CD4-positive, alpha-beta T cell (primary cell): ENCODE measurements at places on chromosomes 3 and 15. TPM values are rescaled to one million over a fixed set of nuclear protein-coding genes. Genes with fewer than 3 reads are reported as not detected.

DNA sequence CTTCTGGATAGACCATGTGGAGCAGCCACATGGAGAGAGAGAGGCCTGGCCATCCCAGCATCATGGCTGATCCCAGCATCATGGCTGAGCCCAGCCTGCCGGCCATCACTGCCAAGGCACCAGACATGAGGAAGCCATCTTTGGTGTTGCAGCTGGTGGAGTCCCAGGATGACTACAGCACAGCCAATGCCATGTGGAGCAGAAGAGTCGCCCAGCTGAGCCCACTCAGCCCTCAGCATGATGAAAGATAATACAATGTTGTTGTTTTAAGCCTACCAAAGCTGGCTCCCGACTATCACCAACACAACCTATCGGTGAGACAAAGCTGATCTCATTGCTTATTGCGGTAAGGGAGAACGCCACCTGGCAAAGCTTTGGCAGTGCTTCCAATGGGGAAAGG is 18.4 kb downstream of the HES1 start:
- no peak for DNase-seq

The PARL gene
- 40.0 TPM for total RNA-seq

DNA sequence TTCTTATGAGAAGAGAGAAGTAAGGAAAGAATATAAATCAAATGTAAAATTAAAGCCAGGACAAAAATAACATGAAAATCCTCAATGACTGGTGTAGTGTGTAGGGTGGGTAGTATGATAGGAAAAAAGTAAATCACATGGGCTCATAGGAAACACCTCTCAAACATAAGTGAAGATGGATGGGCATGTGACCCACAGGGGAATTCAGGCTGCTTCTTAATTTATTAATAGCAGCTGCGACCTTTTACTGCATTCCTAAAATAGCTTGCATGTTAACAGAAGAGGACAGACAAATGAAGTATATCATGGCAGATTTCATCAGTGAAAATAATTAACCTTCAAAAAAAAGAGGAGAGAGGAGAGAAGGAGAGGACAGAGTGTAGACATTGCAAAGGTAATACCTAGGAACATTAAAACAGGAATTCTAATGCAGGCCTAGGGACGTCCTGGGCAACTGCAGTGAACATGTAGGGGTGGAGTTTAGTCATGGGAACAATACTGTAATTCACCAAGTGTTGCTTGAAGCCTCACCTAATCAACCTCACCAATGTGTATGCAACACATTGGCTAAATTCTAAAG is 132.9 kb downstream of the KCNMB2 start:
- no peak for DNase-seq

The CCDC33 gene
- total RNA-seq = not detected

GRCh38 chr3:177499779-177500423 is 302.6 kb upstream of the TBL1XR1 start:
- DNase-seq = no peak

DNA sequence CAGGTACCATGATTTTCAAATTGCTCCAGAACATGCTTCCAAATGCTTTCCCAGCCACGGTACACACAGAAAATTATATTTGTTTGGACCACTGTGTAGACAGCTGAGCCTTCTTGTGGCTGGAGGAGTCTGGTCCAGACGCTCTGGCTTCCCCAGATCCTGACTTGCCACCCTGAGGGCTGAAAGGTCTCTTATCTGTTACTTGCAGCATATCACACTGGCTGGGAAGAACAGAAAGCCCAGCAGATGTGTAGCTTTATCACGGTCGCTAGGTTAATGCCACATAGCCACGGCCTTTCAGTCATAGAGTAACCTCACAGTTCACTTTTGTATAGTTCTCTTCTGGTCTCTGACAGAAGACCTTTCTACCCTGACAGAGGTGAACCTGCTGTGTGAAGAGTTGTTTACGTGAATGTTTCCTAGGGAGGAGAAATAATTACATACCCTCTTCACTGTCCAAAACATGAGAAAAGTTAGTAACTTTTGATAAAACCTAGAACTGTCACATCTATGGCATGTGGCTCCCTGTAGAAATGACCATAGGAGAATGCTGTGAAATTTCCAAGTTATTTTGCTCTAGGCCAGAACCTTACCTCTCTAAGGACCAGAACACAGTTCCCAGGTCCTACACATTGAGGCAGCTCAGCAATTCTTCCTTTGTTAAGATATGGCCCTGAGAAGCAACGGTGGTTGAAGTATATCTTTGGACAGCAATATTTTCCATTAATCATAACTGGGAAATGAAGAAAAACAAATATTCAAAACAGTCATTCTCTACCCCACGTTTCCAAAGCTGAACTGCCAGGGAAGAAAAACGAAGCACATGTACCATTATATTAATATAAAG is 15.8 kb upstream of the STIMATE start:
- no peak for DNase-seq

GRCh38 chr3:180646187-180646790 is 33.0 kb downstream of the CCDC39 start:
- no peak for DNase-seq

DNA sequence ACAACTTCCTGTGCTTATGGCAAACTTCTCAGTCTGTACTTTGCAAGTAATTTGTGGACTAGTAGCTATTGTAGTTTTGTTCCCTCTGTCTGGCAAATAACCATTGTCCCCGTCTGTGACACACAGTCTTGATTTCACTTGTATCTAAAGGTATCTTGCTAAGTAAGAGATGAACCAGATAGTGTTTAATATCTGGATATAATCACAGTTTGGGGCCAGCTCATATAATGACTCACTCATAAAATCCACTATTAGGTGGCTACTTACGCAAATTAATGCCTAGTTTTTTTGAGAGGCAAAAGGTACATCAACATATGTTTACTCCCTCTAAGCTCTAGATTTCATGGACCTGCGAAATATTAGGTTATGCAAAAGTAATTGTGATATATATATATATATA is 30.4 kb downstream of the VGLL3 start:
- DNase-seq = no peak

The FOXB1 gene
- total RNA-seq = 0.14 TPM

- no peak for DNase-seq
Observed at GRCh38 chr3:11554236-11554610, 89.5 kb downstream of the VGLL4 start.

DNA sequence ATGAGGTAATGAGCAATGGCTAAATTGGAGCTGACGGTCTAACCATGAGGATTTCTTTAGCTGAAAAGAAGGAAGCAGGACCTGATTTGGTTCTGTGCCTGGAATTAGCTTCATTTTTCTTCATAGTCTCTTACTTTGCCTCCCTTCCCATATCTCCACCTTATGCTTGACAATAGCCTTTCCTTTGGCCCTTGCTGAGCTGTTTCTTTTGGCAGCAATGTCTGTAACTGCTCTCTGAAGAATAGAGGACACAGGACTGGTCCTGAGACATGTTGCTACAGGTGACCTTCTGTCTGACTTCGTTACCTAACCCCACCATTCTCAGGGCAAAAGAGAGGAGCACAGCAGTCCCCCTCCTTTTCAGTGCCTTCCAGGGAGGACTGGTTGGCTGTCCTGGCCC is 122.4 kb downstream of the SSR3 start:
- DNase-seq = no peak

- DNase-seq = no peak
Observed at GRCh38 chr3:129632977-129633376, 26.5 kb upstream of the PLXND1 start.

The TMC3 gene
- not detected for total RNA-seq

- DNase-seq = no peak
Observed at GRCh38 chr15:78651930-78652615, 11.1 kb upstream of the CHRNB4 start.

The FEZF2 gene
- not detected for total RNA-seq

GRCh38 chr3:83514130-83514914 is 1444.5 kb upstream of the CADM2 start:
- no peak for DNase-seq

The CCDC71 gene
- total RNA-seq = 16.0 TPM

DNA sequence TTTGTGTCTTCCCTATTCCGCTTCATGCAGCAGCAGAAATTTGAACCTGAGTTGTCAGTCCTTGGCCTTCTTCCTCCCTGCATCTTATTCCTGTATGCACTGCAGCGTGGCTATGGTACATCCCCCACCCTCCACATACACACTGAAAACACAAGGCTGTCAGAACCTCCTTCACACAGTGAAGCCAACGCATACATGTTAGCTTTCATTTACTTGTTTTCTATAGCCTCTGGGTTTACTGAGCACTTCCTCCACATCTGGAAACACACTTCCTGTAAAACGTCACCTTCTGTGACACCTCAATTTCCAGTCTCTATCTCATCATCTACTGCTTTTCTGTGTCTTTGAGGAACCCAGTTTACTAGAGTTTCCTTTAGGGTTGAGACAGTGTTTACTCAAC is 47.0 kb downstream of the SUSD5 start:
- DNase-seq = no peak

The LACTB gene
- total RNA-seq = 6.9 TPM

GRCh38 chr3:61679026-61679425 is 117.7 kb downstream of the PTPRG start:
- DNase-seq = no peak

GRCh38 chr3:119913021-119913420 is 131.1 kb downstream of the NR1I2 start:
- no peak for DNase-seq

DNA sequence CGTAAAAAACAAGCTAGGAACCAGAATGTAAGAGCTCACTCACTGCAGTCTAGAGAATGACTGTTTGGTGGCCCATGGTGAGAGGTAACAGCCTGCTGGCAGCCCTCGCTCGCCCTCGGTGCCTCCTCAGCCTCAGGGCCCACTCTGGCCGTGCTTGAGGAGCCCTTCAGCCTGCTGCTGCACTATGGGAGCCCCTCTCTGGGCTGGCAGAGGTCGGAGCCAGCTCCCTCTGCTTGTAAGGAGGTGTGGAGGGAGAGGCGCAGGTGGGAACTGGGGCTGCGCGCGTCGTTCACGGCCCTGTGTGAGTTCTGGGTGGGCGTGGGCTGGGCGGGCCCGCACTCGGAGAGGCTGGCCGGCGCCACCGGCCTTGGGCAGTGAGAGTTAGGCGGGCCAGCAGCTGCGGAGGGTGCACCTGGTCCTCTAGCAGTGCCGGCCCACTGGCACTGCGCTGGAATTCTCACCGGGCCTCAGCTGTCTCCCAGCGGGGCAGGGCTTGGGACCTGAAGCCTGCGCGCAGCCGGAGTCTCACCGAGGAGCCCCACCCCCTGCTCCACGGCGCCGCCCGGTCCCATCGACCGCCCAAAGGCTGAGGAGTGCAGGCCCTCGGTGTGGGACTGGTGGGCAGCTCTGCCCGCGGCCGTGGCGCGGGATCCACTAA is 420.6 kb downstream of the RBMS3 start:
- DNase-seq = no peak

DNA sequence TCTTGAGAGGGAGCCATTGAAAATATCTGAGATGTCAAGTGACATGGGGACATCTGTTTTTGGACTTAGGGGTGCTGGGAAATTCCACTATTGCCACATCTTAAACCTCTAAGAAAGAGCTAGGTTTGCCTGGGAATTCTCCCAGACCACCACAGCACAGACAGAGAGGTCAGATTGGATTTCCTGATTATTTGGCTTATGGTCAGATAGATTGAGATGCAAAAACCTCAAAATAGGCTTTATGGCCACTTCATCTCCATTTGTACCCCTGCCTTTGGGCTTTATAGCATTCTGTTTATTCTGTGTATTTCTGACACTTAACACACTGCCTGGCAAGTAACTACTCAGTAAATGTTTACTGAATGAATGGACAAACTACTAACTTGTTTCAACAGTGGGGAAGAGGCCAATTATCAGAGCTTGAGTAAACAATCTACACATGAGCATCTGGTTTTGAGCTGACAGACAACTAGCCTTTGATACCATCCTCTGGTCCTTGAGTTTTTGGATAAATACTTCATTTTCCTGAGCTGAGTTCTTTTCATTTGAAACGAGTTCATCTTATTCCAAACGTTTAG is 81.8 kb downstream of the TP63 start:
- DNase-seq = no peak

The LTF gene
- not detected for total RNA-seq

DNA sequence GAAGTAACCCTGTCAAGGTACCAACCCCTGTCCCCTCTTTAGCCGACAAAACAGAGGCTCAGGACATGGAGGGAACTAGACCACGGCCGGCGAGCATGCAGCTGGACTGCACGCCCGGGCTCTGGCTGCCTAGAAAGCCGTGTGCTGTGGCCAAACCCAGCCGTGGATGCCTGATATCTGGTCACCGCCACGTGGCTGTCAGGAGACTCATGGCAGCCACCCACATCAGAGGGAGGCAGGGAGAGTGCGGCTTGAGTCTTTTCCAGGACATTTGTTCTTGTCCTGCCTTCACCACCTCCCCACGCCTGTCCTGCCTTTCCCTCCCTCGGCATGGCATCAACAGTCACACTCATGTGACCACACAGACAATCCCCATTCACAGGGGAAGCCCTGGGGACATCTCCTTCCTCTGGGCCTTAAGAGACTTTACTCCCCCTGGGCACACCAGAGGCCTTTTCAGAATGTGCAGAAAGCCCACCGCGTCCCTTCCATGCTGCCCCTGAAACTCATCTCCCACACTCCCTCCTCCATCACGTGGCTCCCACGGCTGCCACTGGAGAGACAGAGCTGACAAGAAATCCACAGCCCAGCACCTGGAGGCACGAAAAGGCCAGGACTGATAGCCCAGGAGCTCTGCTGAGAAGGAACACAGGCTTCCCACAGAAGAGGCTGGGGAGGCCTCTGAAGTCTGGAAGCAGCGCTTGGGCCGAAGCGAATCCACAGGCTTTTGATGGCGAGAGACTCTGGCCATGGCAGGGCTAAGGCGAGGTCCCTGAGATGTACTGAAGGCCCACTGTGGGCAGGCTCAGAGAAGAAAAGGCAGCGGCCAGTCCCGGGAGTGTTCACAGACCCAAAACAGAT is 71.2 kb upstream of the IQSEC1 start:
- no peak for DNase-seq

DNA sequence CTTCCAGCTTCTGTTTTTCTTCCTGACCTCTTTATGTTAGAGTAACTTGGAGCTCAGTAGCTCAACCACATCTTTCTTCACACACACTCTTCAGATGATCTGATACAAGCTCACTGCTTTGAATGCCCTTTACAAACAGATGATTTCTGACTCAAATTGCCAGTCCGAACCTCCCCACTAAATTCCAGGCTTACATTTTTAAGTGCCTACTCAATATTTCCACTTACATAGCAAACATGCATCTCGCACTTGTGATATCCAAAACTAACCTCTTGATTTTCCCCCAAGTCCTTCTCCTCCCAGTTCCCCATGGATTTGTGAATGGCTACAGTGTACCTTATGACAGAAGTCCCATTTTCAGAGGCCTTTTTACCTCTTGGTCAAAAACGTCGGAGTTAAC is 139.1 kb downstream of the GBE1 start:
- no peak for DNase-seq

DNA sequence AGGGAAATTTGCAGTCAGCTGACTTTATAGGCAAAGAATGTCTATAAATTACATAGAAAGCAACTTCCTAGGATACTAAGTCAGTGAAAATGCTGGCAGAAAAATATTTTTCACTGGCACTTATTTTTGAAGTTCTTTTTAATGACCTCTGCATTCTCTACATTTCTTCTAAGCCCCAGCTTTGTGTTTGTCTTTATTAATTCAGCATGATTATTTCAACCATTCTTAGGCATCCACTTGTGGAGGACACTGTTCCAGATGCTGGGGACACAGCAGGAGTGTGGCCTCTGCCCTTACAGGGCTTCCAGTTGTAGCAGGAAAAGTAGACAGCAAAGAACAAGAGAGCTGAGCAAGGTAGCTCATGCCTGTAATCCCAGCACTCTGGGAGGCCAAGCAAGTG is 15.0 kb downstream of the LRRK1 start:
- no peak for DNase-seq
